ENCODE measurements at places on chromosomes 6 and 20. TPM values are rescaled to one million over a fixed set of nuclear protein-coding genes. Genes with fewer than 3 reads are reported as not detected.

DNA sequence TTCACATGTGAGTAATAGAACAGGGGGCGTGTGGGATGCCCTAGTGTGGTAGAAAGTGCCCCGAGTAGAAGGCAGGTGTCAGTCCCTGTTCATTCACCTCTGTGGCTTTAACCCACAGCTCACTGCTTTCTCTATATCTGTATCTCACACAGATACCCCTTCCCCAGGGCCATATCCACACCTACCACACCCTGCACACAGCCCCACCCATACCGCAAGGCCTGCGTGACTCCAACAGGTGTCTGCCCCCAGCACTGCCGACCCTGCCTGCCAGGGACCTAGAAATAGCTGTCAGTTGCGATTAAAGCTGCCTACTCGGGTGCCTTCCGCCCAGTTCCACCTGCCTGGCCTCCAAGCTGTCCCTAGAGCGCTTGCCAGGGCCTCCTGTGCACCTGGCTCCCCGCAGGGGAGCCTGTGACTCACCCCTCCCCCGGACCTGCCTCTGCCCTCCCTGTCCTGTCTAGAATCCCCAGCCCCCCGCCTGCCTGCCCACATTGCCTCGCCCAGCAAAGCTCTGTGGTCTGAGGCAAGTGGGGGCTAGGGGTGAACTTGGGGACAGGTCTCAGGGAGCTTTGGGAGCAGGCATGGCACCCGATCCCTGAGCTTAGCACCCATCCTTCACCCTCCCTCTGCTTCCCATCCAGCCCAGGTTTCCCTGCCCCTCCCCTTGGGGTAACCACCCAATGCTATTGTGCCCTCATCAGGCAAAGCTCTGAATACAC is 38.3 kb upstream of the ID1 start:
- no peak for DNase-seq

GRCh38 chr6:157800420-157801237 is 22.4 kb upstream of the SNX9 start:
- DNase-seq = peak; percentile 56

The NPBWR2 gene
- not detected for total RNA-seq

GRCh38 chr6:154510144-154510905 is at the start of gene CNKSR3:
CNKSR3 (minus strand) TSS chr6:154510685; CDS start chr6:154510114, 571 bp downstream.
- DNase-seq = peak; percentile 86

The DOP1A gene
- 14.2 TPM for total RNA-seq

DNA sequence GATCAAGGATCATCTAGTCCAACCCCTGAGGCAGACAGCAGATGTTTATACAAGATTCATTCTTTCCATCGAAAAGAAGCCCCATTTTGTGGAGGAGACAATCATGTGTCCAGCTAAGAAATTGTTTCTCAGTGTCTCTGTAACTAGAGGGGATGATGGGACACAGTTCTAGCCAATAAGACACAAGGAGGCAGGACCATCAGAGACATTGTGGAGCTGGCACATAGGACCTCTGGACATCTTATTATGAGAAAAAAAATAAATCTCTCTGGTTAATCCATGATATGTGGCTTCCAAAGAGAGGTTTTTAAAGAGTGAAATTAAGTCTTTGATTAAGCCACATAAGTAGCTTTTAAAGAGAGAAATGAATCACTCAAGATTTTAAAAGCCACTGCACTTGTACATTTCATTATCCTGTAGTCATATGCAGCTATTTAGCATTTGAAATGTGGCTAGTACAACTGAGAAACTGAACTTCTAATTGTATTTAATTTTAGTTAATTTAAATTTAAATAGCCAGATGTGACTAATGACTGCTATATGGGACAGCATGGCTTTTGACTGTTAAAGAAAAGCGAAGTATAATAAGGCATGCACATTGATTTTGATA is 176.8 kb downstream of the TASP1 start:
- no peak for DNase-seq

DNA sequence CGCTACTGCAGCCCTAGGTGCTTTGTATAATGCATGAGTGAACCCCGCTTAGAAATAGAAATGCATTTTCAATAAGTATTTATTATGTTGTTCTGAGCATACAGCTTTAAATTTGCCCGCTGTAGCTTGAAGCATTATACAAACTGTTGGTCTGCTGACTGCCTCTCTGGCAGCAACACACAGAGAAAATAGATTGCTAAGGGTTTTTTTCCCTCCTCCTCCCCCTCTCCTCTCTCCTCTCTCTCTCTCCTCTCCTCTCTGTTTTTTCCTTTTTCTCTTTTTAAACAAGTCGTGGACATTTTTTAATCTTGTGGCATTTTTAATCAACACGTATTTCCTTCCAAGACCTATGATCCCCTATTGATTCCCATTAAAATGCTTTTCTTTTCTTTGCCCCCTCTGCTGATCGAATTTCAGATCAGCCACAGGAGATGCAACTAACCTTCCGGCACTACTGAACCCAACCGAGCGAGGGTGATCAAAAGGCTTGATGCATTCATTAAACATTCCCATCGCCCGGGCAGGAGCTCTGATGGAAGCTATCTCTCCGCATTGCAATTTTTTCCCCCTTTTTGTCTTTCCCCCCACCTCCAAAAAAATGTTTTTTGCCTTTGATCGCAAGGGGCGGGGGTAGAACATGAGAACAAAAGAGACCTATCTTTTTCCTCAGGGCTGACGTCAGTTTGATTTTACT is 90.7 kb upstream of the ARID1B start:
- peak; percentile 87 for DNase-seq

DNA sequence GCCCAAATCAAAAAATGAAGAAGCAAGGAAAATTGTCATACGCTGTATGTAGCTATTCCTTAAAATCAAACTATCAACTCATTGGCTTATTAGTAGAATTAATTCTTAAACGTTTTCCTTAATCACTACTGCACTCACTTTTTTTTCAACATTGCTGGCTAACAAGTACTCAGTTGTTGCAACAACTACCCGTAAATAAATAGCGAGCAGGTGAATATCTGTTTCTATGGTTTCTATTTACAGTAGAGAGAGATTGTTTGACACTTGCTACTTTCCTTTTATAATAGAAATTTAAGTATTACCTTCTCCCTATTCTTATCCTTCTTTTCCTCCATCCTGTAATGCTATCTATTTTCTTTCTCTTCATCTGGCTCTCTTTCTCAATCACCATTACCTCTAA is 25.1 kb downstream of the FRK start:
- DNase-seq = no peak

The TCP11 gene
- total RNA-seq = not detected

The DDX27 gene
- total RNA-seq = 38.3 TPM

DNA sequence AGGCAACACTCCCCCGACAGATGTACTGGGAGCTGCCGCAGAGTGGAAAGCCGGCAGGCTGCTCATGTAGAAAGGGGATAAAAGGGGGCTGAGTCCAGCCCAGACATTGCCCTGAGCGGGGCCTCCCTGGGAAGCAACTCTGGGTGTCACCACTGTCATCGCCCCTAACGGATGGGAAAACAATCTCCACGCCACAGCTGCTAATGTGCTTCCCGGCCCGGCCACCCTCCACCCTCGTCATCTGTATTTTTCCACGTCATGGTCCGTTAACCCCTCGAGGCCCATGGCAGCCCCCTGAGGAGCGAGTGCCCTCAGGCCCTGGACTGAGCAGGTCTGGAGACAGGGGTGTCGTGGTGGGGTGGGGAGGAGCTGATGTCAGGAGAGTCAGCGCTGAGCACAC is 227.4 kb downstream of the DLL1 start:
- DNase-seq = no peak

The IRF4 gene
- total RNA-seq = not detected

The BPIFB6 gene
- total RNA-seq = not detected

- peak; percentile 50 for DNase-seq
Observed at GRCh38 chr6:104566411-104566810, 293.3 kb downstream of the HACE1 start.

GRCh38 chr20:62332989-62333819 is 30.4 kb downstream of the ADRM1 start:
- no peak for DNase-seq

The LY6G6F gene
- not detected for total RNA-seq

GRCh38 chr6:38095054-38095453 is 275.5 kb downstream of the ZFAND3 start:
- peak; percentile 62 for DNase-seq

DNA sequence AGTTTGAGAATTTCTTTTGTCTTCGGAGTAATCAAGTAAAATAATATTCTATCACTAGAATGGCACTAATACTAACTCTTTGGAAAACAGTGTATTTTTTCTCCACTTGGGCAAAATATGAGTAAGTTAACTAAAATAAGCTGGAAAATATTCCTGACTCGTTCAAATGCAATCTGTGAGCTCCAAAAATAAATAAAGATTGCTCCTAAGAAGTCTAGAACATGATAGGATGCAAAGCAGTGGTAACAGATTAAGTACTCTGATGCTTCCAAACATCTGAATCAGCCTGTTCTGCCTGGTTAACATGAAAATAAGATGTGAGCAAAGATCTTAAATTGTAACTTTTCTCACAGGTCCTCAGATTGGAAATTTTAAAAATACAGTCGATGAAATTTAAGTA is 285.1 kb upstream of the ID4 start:
- DNase-seq = no peak

GRCh38 chr6:28782113-28782673 is 141.6 kb downstream of the TRIM27 start:
- no peak for DNase-seq

DNA sequence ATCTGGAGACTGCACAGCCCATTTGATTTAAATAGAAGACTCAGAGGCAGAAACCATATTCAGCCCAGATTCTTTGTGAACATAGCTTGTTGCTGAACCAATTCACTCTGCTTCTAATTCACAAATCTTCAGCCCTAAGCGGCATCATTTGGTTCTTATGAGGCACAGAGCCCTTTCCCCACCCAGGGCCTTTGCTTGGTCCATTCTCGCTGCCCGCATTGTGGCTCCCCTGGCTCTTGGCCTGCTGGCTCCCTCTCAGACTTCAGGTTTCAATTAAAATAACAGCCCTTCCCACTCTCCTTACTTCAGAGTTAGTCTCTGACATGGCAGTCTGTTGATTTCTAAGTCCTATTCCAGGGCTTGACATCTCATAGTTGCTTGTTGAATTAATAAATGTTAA is 9.4 kb upstream of the TMEM14A start:
- no peak for DNase-seq

GRCh38 chr6:88972504-88973423 is 9.3 kb upstream of the RNGTT start:
- no peak for DNase-seq

DNA sequence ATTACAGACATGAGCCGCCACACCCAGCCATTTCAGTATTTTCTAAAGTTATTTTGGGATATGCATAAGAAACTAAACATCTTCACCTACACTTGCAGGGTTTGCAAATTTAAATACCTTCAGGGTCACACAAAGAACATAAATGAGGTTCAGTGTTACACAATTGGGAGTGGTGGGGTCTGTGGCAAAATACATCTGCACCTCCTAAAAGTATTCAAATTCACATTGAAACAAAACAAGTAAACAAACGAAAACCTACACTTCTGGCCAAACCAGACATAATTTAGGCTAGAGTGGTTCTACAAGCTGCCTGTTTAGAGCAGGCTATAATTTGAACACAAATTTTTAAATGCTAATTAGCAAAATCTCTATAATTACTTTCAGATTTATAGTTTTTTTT is 34.6 kb downstream of the MAPK14 start:
- DNase-seq = no peak

The BPIFB1 gene
- total RNA-seq = not detected

- DNase-seq = no peak
Observed at GRCh38 chr6:152360034-152360433, 277.1 kb downstream of the SYNE1 start.

DNA sequence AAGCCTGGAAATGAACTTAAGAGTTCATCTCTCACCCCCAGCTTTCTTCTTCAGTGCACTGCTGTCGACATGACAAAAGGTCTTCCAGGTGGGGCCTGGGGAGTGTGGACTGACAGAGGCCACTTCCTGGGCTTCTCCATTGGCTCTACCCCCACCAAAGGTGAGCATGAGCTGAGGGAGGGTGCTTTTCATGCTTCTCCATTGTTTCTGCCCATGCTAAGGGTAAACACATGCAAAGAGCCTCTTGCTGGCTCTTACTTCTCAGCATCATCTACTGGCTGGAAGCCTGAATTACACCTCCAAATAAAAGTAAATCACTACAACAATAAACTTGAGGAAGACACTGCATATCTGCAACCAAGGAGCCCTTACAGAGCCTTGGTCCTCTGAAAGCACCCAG is 227.2 kb downstream of the EPM2A start:
- DNase-seq = no peak

- no peak for DNase-seq
Observed at GRCh38 chr20:9514072-9514460, 324 bp upstream of the LAMP5 start.

GRCh38 chr20:57708694-57709673 is 831 bp downstream of the PMEPA1 start:
- no peak for DNase-seq

The TRIM10 gene
- total RNA-seq = not detected

- no peak for DNase-seq
Observed at GRCh38 chr6:43773050-43773979, 3.3 kb downstream of the VEGFA start.

- DNase-seq = no peak
Observed at GRCh38 chr20:62575976-62576722, 66.2 kb upstream of the SLCO4A1 start.

DNA sequence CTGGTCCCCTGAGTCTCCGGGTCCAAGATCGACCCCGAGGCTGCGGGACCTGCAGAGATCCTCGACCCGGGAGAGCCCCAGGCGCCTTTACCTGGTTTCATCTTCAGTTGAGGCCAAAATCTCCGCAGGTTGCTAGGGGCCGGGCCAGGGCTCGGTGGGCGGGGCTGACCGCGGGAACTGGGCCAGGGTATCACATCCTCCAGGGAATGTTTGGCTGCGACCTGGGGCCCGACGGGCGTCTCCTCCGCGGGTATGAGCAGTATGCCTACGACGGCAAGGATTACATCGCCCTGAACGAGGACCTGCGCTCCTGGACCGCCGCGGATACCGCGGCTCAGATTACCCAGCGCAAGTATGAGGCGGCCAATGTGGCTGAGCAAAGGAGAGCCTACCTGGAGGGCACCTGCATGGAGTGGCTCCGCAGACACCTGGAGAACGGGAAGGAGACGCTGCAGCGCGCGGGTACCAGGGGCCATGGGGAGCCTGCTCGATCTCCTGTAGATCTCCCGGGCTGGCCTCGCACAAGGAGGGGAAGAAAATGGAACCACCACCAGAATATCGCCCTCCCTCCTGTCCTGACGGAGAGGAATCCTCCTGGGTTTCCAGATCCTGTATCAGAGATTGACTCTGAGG is 53.8 kb upstream of the POLR1H start:
- DNase-seq = no peak

The LTB gene
- total RNA-seq = 0.52 TPM

GRCh38 chr6:8269872-8270454 is 165.4 kb downstream of the SLC35B3 start:
- no peak for DNase-seq

DNA sequence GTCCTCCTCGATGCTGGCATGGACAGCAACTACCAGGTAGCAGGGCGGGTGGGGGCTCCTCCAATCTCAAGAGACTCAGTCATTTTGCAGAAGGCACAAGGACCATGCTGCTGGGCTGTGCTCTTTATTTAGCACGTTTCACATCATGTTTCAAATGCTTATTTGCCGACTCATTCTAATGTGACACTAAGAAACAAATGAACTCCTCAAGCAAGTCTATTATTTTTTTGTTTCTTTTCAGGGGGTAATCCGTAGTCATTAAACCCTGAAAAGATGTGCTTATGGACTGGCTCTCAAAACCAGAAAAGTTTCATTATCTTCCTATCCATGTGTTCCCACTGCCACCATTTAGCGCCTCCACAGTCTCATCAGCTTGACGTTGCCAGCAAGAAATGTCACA is 92.9 kb downstream of the ANKS1A start:
- peak; percentile 42 for DNase-seq

GRCh38 chr6:30463242-30463641 is 26.1 kb upstream of the HLA-E start:
- DNase-seq = no peak

The RAB44 gene
- total RNA-seq = 0.14 TPM

- DNase-seq = no peak
Observed at GRCh38 chr6:68632734-68633133, 2.3 kb upstream of the ADGRB3 start.

Measured in astrocyte (in vitro differentiated cells and primary cell).